ENCODE measurements at places on chromosomes 6 and 20.

DNA sequence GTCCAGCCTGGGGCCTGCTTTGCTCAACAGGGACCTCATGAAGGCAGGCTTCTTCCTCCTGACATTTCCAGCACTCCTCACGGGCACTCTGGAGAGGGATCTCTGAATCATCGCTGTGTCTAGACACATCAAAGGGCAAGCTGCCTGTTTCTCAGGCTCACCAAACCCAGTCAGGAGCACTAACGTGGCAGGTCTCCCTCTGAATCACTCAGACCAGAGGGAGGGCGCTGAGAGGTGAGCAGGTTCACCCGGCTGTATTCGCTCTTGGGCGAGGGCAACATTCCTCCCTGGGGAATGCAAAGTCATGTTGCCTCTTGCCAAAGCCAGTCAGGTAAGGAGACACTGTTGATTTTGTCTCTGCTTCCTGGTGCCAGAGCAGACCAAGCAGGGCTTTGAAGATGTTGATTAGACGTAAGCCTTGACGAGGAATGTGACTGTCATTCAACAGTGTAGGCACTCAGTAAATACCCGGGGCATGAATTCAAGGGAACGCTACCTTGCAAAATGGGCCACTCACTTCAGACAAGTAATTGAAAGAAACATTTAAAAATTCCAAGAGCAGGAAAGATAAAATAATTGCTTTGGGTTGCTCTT, 50.1 kb downstream of the CYP24A1 start:
- DNase-seq = no peak

GRCh38 chr6:44660561-44661220, 273.2 kb downstream of the CDC5L start:
- DNase-seq = no peak

DNA sequence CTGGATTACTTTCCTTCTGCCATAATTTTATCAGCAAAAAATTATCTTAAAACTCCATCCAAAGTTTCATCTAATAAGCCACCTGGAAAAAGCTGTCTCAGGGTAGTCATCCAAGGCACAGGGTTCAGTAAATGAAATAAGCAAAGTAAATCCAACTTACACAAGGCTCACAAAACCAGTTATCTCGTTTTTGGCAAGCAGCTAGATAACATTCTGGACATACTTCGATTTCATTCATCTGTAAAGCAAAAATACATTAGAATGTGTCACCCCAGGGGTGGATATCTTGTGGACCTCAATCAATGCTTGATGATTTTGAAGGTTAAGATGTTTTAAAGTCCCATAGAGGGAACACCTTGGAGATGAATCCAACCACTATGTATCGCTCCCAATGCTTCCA, 73.1 kb downstream of the ZMYND8 start:
- DNase-seq = no peak

DNA sequence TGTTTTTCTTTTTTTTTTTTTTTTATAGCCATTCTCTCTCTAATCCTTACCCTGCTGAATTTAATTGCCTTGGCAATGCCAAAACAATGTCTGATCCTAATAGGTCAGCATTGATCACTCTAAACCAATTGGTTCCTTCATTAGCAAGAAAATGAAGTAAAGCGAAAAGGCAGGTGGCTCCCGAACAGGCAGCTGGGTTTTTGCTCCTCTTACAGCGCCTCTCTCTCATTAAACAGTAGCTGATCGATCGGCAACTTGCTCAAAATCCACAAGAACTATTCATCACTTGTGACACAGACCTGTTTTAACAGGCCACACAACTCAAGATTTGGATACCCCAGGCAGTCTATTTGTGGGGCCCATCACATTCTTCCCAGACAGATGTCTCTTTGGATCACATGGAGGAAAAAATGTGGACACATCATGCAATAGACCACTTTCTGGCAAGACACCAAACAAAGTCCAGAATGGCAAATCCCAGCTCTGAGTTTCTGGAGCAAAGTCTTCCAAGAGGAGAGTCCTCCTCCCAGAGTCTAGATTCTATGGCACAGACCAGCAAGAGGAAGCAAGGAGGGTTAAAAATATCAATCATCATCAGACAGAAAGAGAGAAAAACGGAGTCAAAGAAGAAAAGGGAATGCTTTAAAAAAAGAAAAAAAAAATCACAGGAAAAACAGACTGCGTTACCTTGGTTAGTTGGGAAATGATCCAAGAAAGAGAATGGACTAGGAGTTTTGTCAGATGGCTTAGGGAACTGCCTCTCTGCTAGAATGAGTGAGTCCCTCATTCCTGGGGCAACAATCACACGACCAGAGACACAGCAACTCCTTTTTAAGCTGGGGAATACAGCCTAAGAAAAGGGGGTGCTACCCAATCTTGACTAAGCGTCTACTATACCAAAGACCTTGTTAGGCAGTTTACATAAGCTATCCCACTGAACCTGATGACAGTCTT, 247.8 kb downstream of the BTBD9 start:
- DNase-seq = no peak

DNA sequence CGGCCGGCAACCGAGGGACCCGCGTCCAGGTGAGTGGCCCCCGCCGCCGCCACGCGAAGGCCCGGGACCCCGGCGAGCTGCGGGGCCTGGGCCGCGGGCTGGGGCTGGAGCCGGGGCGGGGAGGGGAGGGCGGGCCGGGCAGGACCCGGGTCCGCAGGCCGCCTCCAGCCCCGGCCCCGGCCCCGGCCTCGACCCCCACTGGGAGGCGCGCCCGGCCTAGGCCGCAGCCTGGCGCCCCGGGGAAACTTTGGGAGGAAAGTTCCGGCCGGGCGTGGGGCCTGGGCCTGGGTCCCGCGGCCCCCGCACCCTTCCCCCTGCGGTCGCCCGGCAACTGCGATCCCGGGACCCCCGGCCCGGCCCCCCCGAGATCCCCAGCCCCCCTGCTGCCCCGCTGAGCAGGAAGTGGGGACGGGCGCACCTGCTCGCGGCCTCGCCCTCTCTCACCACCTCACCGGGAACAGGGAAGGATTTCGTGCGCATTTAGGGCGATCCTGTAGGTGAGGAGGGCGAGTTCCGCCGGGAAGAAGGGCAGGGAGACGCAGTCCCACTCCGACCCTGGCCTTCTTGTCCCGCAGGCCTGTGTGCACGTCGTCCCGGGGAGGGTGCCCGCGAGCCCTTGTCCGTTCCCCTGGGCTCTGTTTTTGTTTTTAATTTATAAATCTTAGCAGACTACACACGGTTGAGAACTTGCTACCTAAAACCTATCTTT, 402 bp downstream of the OSBPL2 start:
- DNase-seq = no peak

DNA sequence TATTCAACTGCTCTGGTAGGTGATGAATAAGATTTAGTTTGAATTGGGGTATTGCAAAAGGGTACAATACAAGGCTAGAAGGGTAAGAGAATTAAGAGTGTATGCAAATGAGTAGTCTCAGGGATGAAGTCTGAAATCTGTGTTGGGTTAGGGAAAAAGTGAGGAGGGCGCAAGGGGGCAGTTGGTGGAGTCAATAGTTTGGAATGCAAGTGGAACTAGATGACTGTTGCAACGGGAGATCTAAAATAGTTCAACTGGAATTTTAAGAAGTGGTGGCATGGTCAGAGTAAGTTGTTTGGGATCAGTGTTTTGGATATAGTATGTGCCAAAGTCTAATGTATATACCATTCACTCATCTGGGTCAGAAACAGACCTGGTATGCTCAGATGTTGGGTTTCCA, 329.6 kb downstream of the GJA1 start:
- DNase-seq = no peak

- DNase-seq = no peak
Measured at GRCh38 chr6:20605581-20605980, 71.3 kb downstream of the CDKAL1 start.

DNA sequence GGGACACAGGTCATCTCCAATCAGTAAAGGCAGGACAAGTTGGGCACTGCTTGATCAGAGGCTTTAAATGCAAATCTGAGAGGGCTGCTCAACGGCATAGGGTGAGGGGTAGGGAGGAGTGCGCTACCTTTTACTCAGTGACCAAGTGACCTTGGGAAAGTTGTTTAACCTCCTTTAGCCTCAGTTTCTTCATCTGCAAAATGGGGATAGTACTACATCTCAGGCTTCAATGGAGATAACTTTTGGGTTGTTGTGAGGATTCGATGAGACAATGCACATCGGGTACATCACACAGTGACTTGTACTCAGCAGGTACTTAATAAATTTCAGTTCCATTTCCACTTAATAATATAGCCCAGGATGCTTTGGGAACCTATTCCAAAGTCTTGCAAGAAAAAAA, 22.6 kb downstream of the MDGA1 start:
- DNase-seq = no peak

DNA sequence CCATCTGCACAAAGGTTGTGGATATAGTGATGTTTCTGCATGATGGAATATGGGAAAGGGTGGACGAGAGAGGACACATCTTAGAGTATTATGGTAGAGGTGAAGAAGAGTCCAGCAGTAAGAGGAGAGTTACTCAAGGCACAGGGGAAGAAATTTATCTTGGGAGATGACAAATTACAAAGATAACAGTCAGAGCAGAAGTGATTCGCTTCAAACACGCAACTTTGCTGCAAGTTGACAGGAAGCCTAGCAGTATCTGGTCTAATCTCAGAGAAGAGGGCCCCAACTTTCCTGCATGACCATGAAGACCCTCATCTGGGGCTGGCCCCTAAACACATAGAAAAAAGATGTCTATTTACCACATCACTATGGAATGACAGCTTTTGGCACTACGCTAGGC, 1.2 kb upstream of the CALHM6 start:
- no peak for DNase-seq

- no peak for DNase-seq
Measured at GRCh38 chr6:95274686-95275235, 302.6 kb upstream of the MANEA start.

DNA sequence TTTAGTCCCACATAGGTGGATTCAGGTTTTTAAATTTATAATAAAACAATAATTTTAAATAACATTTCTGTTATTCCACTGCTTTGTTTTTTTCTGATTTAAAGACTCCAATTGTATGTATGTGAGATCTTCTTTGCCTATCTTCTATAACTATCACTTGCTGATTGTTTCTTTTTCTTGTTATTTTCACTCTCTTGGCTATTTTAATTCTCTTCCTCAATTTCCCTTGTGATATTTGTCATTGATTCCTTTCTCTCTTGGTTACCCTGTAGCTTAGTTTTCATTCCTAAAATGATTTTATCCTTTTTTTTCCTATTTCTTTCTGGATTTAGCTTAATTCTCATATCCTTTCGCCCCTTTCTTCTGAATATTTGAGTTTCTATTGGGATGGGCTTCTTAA, 227.3 kb upstream of the TENT5A start:
- DNase-seq = no peak

DNA sequence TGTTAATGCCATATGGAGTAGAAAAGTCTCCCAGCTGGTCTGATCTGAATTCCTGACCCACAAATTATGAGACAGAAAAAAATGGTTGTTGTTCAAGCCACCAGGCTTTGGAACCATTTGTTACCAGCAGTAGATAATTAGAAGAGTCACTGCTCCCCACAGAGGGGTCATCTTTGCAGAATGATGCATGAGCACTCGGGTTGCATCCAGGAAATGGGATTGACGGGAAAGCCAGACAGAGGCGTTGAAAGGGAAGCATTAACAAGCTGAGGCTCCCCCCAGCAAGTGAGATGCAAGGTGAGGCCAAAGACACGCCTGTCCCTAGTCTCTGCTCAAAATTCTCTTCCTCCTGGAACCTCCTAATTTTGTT, 182.5 kb downstream of the SYNDIG1 start:
- DNase-seq = no peak

DNA sequence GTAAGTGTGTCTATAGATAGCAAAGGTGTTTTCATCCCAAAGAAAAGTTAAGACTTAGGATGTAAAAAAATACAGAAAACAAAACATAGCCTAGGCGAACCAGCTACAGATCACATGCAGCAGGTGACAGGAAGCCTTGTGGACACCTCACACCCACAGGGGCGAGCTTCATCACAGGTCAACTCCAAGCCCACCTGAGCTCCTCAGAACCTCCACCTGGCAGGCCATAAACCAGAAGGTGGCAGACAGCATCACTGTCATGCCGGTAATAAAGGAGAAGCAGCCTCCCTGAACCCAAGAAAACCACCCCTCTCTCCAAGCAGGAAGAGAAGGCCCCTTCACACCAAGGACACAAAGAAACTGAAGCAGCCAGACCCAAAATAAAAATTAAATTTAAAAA, 1.0 kb downstream of the RALGAPA2 start:
- DNase-seq = peak; percentile 22

DNA sequence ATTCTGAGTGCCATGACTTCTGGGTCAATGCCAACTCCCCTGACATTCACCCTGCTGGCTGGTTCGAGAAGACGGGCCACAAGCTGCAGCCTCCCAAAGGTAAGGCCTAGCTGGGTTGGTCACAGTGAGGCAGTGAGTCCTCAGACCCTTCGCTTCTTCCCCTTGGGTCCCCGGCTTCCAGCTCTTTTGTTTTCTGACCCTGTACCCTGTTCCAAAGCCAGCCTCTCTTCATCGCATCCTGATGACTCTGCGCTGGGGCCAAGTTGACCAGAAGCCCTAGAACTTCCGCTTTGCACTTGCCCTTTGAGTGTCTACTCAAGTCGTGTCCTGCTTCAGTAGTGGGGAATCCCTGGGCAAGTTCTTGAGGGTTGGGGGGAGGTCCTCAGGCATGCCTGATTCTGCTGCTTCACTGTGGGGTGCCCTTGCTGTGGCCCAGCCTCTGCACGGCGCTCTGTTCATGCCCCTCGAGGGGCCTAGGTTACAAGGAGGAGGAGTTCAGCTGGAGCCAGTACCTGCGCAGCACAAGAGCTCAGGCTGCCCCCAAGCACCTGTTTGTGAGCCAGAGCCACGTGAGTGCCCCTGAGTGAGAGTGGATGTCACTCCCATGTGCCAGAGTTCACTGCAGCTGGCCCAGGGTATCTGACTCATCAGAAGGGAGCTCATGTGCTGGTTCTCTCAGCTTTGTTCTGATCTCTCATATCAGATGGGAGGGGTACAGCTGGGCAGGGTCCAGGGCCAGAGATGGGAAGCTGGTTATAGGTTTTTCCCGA, 23.0 kb downstream of the L3MBTL1 start:
- DNase-seq = peak; percentile 37

DNA sequence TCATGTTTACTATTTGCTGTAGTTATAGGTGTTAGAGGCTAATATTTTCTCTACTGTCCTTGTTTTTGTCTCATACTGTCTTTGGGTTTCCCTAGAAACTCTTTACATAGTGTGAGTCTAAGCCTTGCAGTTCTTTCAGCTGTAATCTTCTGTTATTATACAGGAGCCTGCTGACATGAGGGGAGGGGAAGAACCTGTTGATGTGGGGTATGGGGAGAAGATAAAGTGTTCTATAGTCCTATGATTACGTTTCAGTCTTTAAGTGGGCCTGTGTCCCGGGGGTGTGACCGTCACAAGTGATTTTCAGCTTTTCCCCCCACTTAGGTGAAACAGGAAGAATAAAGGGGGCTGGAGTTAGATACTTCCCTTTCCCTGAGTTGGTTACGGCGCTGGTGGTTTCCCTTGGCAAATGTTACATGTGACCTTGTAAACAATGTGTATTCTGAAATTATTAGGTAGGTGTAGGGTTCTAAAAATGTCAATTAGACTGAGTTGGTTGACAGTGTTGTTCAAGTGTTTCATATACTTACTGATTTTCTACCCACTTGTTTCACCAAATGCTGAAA, 41.3 kb downstream of the REV3L start:
- peak; percentile 41 for DNase-seq
